ENCODE measurements at places on chromosomes 3 and 15.

DNA sequence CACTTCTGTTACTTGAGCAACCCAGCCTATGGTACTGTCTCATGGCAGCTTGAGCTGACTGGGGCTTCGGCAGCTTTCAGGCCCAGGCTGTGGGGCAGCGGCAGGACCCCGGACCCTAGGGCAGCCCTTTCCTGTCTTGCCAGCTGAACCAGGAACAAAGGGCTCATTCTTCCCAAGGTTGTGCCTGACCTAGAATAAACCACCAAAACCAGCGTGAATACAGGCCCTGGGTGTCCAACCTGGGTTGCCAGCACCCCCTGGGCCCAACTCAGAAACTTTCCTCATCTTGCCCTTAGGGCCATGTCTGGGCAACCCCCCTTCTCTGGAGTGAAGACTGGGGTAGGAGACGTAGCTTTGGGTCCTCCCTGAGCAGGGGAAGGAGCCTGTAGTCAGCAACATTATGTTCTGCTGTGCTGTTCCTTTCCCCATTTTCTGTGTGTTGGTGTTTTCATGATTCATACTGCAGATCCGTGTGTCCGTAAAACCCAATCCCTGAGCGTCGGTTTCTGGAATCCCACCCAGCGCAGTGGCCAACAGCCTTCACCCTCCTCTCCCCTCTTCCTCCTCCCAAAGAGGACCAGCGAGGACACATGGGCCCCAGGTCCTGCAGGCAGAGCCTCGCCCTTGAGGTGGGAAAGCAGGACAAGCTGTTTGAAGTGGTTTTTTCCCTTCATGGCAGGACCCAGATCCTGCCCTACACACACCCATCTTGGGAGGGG, 33.5 kb downstream of the TKT start:
- no peak for DNase-seq

- DNase-seq: no peak
These were observed 105.9 kb downstream of the KCNH8 start for GRCh38 chr3:19254189-19254588.

- no peak for DNase-seq
These were observed 195.1 kb downstream of the DTWD1 start for GRCh38 chr15:49815950-49816349.

- DNase-seq: no peak
These were observed 6.0 kb upstream of the PLSCR5 start for GRCh38 chr3:146611096-146611495.

GRCh38 chr3:197458179-197458707, 97.5 kb downstream of the BDH1 start:
- DNase-seq: no peak

GRCh38 chr3:160133757-160134156, 91.5 kb upstream of the C3orf80 start:
- DNase-seq: no peak

GRCh38 chr3:42499478-42499871, 3.0 kb upstream of the VIPR1 start:
- DNase-seq: no peak

DNA sequence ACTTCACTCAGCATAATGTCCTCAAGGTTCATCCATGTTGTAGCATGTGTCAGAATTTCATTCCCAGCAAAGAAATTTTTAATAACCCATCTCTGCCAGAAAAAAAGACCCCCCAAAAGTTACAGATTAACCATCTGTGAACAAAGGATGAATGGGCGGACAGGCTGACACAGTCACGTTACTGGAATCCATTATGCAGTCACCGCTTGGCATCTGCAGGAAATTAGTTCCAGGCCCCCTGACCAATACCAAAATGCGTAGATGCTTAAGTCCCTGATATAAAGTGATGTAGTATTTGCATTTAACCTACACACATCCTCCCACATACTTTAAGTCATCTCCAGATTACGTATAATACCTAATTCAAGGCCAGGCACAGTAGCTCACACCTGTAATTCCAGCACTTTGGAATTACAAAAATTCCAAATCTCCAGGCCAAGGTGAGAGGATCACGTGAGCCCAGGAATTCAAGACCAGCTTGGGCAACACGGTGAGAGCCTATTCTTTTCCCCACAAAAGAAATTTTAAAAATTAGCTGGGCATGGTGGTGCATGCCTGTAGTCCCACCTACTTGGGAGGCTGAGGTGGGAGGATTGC, 1.5 kb upstream of the SLC12A8 start:
- DNase-seq: no peak

- DNase-seq: no peak
These were observed 57.6 kb upstream of the PLXND1 start for GRCh38 chr3:129663930-129664646.

- DNase-seq: no peak
These were observed 1270.0 kb downstream of the ROBO1 start for GRCh38 chr3:78497767-78498166.

DNA sequence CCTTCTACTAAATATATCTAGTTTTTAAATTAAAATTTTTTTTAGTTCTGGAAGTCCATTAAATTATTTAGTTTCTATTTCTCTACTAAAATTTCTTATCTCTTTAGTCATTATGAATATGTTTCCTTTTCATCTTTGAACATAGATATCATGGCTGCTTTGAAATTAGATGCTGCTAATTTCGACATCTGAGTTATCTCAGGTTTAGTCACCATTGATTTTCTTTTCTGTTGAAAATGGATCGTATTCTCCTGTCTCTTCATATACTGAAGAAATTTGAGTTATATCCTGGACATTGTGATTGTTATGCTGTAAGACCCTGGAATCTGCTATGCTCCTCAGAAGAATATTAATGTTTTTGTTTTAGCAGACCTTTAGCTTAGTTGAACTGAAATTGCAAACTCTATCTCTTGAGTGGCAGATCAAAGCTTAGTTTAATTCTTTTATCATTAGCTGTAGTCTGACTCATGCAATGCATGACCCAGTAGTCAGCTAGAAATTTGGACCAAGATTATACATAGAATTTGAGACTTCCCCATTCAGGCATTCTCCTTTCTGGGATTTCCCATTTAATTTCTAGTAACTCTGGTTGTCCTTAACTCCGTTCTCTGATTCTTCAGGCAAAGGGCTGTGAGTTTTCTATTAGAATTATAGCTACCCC, 439.8 kb upstream of the IL12A start:
- no peak for DNase-seq

DNA sequence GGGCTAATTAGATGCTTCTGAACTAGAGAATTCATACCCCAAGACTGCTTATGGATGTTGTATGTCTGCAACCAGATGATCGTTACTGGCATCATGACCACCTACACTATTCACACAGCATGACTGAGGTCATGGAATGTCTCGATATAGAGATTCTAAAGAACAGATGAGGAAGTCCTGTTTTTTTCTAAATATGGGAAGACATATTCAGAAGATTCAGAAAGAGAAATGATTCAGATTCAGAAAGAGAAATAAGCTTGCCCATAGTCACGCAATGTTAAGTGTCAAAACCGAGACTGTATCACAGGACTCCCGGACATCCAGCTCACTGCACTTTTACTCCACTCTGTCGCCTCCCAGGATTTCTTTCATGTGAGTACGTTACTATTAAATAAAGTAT, 136.2 kb downstream of the TPRG1 start:
- DNase-seq: no peak

GRCh38 chr3:55565521-55565920, 78.4 kb upstream of the WNT5A start:
- no peak for DNase-seq

DNA sequence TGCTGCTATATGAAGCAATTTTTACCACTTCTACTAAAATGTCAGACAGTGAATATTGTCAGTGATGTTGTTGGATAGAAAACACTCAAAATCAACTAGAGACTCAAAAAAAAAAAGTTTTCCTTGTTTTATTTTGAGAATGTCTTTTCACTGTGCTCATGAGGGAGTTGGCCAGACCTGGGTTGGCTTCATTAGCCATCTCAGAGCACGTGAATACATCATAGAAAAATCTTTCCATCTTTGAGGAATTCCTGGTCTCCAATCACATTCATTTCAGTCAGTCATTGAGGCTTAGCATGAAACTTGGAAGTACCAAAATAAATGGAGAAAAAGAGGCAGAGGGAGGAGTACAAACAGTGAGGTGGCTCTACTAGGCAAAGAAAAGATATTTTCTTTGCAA, 57.6 kb upstream of the CMSS1 start:
- no peak for DNase-seq

DNA sequence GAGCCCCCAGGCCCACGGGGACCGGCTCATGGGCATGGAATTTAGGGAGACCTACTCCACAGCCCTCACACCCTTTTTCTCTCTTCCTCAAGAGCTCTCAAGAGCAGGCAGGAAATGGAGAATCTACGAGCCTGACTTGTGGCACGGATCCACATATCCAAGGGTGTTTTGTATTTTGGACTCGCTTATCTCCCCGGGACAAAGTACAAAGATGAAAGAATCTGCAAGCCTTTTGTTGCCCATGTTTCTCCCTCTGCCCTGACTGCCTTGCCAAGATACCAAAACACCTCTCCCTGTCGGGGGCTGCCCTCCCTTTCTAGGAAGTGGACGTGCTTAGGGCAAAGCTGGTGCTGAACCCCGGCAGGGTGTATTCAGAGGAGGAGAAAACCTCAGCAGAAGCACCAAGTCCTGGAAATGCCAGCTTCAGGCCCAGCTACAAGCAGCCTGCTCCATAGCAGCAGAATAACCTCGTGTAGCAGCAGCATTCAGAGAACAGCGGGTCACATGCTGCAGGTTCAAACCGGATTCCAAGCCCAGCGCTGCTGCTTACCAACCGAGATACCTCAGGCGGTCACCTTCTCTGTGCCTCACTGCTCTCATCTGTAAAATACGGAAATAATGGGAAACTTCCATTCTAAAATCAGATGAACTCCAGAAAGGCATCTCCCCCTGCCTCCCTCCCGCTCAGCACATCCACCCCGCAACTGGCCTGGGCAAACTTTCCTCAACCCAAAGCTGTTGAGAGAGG, 35.2 kb downstream of the DNASE1L3 start:
- DNase-seq: no peak

- no peak for DNase-seq
These were observed 30.8 kb downstream of the B3GNT5 start for GRCh38 chr3:183283886-183284285.

DNA sequence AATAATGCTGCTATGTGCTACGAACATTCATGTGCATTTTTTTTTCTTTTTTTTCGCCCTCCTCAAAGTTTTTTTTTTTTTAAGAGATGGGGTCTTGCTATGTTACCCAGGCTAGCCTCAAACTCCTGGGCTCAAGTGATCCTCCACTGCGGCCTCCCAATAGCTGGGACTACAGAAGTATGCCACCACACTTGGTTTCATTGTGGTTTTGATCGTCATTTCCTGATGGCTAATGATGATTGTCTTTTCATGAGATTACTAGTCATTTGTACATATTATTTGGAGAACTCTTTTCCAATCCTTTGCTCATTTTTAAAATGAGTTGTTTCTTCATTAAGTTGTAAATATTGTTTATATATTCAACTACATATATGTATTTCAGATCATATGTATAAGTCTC, 48.8 kb downstream of the FBXO22 start:
- no peak for DNase-seq

DNA sequence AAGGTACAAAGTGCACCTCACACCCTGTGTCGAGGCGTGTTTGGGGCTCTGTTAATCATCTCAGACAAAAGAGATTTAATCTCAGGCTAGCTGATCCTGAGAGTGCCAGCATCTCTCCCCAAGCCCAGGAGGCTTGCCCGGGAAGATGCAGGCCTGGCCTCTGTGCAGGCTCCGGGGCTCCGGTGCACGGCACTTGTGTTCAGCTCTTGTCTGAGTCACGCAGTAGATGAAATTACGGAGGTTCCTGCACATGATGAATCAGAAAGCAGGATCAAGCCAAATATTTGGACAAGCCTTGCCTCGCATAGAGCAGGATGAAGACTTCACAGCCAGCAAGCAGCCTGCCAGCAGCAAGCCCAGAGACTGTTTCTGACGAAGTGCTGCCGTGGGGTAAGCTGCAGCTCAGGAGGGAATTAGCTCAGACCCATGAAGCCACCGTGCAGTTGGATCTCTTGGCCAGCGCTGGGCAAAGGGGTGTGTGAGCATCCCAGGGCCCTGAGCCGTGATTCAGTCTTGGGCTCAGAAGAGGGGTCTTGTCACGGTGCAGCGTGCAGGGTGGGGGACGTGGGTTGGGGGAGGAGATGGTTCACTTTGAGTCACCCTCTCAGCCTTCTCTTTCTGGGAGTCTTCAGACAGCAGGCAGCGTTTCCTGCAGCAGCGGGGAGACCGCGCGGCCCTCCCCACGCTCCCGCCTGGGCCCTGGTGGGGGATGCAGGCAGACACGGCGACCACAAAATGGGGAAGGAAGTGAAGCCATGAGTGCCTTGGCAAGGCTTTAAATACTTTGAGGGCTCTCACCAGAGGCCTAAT, 89.2 kb upstream of the MEF2A start:
- no peak for DNase-seq

DNA sequence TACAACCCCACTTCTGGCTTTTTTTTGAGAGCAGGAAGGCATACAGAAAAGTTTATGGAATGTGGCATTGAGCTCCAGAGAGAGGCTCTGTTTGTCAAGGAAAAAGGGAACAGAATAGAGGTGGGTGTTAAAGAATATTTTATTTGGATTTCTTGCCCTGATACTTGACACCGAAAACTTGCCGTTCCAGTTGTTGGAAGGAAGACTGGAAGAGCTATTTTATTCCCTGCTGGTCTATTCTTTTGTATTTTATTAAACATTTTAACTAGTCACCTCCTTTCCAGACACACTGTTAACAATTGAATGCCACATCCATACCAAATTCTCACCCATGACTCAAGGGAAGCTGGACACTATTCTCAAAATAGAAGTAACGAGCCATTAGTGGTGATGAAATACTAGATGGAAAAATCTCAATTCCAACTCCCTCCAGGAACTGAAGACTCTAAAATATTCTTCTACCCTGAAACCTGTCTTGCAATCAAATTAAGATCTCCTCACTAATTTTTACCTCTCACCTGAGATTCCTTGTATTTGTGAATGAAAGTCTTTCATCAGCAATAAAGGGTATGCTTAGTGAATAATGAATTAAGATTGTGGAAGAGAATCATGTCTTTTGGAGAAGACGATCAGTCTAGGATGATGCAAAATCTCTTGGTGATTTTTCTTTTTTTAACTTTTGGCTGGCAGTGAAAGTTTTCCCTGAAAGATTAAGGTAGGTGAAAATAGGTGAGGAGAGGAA, 28.5 kb downstream of the GREM1 start:
- DNase-seq: no peak

- DNase-seq: no peak
These were observed 9.3 kb downstream of the EIF2B5 start for GRCh38 chr3:184144505-184144904.

GRCh38 chr15:64044300-64045100, 1.8 kb downstream of the DAPK2 start:
- no peak for DNase-seq

GRCh38 chr3:113832477-113833164, 6.0 kb upstream of the GRAMD1C start:
- no peak for DNase-seq

- DNase-seq: no peak
These were observed 54.5 kb upstream of the GOLGA6B start for GRCh38 chr15:72599855-72600464.

DNA sequence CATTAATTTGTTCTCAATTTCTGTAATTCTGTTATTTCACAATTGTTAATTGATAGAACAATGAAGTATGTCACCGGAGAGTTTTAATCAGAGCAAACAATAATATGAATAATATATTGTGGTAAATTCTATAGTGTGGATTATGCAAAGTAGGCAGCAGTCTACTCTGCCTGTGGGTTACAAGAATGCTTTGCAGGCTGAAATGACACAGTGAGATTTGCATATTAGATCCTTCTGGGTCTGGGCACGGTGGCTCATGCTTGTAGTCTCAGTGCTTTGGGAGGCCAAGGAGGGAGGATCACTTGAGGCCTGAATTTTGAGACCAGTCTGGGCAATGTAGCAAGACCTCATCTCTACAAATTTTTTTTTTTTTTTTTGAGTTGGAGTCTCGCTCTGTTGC, 12.5 kb downstream of the COPG1 start:
- no peak for DNase-seq
